Right renal cortex interstitium (tissue), 3 donors: ENCODE measurements at places on chromosomes 2 and 18.

DNA sequence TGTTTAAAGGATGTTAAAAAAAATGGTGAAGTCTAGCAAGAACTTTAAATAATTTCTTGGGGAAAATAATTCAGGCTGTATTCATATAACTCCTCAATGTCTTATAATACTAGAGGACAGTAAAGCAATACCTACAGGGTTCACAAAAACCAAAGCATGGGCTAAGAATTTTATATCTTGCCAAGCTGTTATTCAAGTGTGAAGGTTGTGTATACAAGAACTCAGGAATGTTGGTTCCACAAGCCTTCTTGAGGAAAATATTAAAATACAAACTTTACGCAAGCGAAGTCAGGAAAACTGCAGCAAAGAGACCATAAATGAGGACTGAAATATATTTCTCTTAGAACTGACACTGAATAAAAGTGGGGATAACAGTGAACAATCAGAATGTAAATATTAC lies 76.1 kb upstream of the DNAJC10 start:
- no peak for DNase-seq

DNA sequence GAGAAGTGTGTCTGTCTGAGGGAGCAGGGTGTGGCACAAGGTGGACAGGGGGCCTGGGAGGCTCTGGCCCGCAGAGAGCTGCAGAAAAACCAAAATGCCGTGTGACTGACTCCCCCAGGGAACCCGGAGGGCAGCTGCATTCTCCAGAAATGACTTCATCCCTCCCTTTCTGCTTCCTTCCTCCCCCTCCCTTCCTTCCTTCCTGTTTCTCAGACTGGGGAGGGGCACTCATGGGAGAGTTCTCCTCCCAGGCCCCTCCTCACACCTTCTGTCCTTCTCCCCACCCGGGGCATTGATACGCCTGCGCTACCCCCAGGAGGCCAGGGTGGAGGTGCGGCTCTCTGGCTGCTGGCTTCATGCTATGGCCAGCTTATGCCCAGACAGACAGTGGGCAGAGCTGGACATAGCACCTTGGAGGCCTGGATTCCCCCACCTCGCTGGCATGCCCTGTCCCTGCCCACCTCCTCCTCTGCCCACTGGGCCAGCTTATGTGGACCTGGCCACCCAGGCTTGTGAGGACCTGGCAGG lies 8.2 kb upstream of the GPR17 start:
- DNase-seq = no peak

GRCh38 chr18:42839408-42839807 lies 276.1 kb downstream of the RIT2 start:
- DNase-seq = peak; percentile 7

GRCh38 chr2:177611310-177611886 lies 218.8 kb downstream of the AGPS start:
- DNase-seq = no peak

DNA sequence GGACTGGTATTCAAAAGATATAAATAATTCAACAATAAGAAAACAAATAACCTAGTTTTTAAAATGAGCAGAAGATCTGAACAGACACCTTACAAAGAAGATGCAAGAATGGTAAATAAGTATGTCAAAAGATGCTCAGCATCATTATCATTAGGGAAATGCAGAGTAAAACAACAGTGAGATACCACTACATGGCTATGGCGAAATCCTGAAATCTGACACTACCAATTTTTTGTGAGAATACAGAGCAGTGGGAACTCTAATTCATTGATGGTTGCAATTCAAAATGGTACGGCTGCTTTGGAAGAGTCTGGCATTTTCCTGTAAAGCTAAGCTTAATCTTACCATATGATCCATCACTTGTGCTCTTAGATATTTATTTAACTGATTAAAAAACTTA lies 151.8 kb downstream of the UBR3 start:
- no peak for DNase-seq

DNA sequence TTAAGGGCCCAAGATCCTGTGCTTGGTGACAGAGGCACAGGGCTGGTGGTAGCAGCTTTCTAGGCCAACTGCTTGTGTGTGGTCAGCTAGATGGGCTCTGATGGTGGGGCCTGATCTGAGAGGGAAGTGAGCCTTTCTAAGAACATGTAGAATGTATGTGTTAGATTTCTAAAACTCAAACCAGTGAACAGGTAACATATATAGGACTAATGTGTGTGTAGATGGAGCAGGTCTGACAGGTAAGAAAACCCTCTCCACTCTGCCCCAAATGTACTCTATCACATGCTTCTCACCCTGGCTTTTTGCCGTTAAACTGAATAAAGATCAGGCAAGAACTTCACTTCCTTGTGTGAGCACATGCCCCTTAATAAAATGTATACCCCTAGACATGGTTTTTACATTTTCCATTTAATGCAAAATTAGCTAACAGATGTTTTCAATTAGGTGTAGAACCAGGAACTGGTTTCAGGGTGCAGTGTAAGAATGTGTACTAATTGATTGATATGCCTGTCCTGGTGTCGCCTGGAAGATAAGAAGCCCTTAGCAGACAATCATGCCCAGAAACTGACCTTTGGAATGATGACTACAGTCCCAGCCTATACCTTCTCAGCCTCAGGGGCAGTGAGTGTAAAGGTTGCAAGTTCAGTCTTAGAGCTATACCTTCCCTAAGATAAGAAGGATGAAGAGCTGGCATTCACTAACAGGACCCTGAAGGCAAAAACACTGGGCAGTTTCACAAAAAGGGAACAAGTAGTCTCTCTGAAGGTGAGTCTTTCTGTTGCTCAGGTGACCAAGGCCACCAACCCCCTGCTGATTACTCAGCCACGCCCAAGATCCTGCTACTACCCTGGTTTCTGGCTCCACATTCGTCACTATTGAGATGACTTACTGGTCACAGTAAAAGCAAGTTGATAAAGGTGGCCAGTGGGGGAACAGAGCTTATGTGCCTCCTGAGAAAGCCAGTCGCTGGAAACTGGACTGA lies 71.2 kb downstream of the SPATS2L start:
- no peak for DNase-seq
